ENCODE measurements at places on chromosomes 6 and 20. TPM values are rescaled to one million over a fixed set of nuclear protein-coding genes. Genes with fewer than 3 reads are reported as not detected.

DNA sequence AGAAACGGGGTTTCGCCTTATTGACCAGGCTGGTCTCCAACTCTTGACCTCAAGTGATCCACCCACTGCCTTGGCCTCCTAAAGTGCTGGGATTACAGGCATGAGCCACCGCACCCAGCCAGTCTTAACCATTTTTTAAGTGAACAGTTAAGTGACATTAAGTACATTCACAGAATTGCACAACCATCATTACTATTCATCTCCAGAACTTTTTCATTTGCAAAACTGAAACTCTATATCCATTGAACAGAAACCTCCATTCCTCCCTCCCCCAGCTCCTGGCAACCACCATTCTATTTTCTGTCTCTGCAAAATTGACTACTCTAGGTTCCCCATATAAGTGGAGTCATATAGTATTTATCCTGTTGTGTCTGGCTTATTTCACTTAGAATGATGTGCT is 59.7 kb downstream of the PLCB4 start:
- H3K36me3 ChIP-seq = peaks cover 18% of the 10 kb centered on the region
- H3K4me3 ChIP-seq = no peak overlapping the region
- peak overlapping the region; percentile 35 for H3K27ac ChIP-seq
- peaks cover 53% of the 10 kb centered on the region for H3K4me1 ChIP-seq
- H3K27me3 ChIP-seq = no peaks in the 10 kb centered on the region

DNA sequence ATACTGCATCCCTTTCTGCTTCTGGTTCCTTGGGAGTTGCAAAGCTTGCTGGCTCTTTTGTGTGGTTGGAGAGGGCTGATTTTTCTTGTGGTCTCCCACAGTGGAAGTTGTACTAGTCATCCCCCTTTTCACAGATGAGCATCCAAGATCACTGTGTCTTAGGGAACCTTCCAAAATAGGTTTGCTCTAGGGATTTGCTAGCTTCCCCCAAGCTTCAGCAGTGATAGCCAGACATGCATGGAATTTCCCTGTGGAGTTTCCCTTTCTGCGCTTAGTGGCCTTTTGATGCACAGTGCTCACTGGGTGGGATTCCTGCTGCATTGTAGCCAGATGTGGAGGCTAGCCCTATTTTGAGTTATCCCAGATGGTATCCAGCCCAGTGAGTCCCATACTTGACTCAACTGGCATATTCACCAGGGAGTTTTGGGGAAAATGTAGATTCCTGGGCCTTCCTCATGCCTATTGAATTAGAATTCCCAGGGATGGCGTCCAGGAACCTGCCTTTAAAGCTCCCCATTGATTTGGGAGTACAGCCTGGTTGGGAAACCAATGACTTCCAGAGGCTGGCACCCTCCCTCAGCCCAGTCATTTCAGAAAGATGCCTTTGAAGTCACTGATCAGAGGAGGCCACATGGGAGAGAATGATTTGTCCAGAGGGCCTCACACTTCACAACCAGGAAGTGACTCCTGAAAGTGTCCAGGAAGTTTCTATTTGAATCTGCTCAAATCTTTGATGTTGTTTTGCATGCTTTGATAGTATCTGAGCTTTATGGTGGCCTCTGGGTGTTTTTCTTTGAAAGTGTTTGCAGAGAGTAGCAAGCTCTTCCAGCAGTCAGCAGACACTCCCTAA is 25.9 kb downstream of the PPARD start:
- peaks cover 8% of the 10 kb centered on the region for H3K36me3 ChIP-seq
- no peak for DNase-seq
- H3K27me3 ChIP-seq = no peaks in the 10 kb centered on the region
- H3K4me3 ChIP-seq = no peak overlapping the region
- no peak overlapping the region for H3K27ac ChIP-seq
- peaks cover 49% of the 10 kb centered on the region for H3K4me1 ChIP-seq

DNA sequence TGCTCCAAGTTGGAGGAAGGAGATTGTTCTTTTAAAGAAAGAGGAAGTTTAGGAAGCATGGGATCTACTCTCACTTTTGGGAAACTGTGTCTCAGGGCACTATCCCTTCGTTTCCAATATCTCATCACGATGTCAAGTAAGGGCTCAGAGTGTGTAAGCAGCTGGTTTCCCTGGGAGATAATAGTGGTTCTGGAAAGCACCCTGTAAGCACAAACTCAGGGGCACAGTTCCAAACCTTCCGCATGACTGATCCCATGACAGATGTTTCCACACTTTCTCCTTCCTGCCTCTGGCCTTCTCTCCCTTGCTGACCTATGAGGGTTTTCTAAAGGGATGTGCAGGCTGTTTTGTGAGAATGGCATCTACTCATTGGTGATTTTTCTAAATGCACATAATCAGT is 33.9 kb downstream of the ADTRP start:
- no peaks in the 10 kb centered on the region for H3K27me3 ChIP-seq
- DNase-seq = no peak
- no peak overlapping the region for H3K4me3 ChIP-seq
- H3K4me1 ChIP-seq = no peaks in the 10 kb centered on the region

DNA sequence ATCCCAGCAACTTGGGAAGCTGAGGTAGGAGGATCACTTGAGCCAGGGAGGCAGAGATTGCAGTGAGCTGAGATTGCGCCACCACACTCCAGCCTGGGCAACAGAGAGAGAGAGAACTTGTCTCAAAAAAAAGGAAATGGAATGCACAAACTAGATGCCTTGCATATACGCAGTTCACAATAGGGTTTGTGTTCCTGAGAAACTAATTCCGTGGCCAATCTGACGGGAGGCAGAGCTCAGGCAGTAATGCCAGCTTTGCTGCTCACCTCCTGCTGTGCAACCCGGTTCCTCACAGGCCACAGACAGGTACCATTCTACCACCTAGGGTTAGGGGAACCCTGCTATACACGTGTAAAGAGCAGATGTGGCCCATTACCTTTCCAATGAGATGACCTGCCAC is 1.4 kb downstream of the CDK5RAP1 start:
- H3K4me3 ChIP-seq = peak overlapping the region; percentile 95
- no peak for DNase-seq
- H3K36me3 ChIP-seq = no peaks in the 10 kb centered on the region
- peaks cover 28% of the 10 kb centered on the region for H3K4me1 ChIP-seq
- no peak overlapping the region for H3K27ac ChIP-seq

DNA sequence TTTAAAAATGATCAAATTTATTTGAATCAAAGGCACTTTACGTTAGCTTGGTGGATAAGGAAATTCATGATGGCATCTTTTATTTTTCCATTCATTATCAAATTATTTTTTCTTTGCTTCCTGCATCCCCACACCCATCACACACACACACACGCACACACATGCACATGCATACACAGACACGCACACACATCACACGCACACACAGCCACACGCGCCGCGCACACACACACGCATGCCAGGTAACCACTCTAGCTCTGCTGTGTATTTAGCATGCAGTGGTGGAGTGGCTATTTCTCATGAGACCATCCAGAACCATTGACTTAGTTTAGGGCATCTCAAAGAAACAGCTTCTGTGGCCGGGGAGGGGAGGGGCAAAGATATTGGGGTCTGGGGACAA is 47.0 kb downstream of the GNAS start:
- peaks cover 87% of the 10 kb centered on the region for H3K4me1 ChIP-seq
- H3K27me3 ChIP-seq = no peaks in the 10 kb centered on the region
- peaks cover 16% of the 10 kb centered on the region for H3K36me3 ChIP-seq
- peak overlapping the region; percentile 22 for H3K4me3 ChIP-seq
- no peak for DNase-seq

The RAET1L gene
- total RNA-seq = not detected

The SOX18 gene
- total RNA-seq = not detected

The MBOAT1 gene
- total RNA-seq = 12.0 TPM
